ENCODE measurements at places on chromosomes 16 and 17. TPM values are rescaled to one million over a fixed set of nuclear protein-coding genes. Genes with fewer than 3 reads are reported as not detected.

The SEPTIN12 gene
- total RNA-seq = not detected

The CCL4L2 gene
- total RNA-seq = 2.0 TPM

The MYH11 gene
- total RNA-seq = 1,069 TPM

The CMIP gene
- total RNA-seq = 21.7 TPM
